ENCODE measurements at places on chromosomes 3 and 15.

GRCh38 chr3:31833391-31834190 is 147.5 kb downstream of the OSBPL10 start:
- no peak for DNase-seq

- peak; percentile 40 for DNase-seq
Observed at GRCh38 chr3:36944641-36945270, at the start of gene TRANK1. TRANK1 (minus strand) TSS chr3:36945054; CDS start chr3:36944809, 245 bp downstream.

DNA sequence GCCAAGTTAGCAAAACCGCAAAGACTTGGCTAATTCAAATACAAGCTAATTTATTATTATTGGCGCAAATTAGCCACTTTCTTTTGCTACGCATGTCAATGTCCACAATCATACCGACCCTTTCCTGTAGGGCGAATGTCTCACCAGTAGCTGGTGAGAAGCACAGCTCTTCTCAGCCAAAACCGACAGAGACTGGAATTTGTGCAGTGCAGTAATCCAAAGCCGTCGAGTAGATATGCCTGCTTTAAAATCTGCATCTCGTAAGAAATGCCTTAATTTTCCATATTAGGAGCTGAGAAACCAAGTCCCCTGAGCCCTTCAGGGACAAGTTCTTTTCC is 614 bp upstream of the MINDY2 start:
- DNase-seq = peak; percentile 78

- no peak for DNase-seq
Observed at GRCh38 chr3:108899530-108899929, 54.1 kb downstream of the GUCA1C start.

GRCh38 chr3:170323331-170323730 is 34.2 kb upstream of the SKIL start:
- DNase-seq = no peak

DNA sequence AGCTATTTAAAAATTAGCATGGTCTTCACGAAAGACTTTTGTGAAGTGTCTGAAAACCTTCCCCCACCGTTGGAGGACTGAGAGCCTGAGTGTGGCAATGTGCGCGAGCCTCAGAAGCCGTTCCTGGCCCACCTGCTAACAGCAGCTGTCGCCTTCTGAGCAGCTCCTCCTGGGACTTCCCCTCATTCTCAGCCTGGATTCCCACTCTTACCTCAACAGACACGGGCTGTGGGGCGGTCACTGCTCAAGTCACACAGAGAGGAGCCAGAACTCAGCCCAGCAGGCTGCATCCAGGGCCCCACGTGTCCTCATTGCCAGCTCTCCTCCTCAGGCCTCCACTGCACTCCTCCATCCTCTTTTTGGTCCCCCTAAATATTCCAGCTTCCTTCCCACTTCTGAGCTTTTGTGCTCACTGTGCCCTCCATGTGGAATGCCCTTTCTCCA is 7.8 kb downstream of the DNASE1L3 start:
- DNase-seq = no peak

DNA sequence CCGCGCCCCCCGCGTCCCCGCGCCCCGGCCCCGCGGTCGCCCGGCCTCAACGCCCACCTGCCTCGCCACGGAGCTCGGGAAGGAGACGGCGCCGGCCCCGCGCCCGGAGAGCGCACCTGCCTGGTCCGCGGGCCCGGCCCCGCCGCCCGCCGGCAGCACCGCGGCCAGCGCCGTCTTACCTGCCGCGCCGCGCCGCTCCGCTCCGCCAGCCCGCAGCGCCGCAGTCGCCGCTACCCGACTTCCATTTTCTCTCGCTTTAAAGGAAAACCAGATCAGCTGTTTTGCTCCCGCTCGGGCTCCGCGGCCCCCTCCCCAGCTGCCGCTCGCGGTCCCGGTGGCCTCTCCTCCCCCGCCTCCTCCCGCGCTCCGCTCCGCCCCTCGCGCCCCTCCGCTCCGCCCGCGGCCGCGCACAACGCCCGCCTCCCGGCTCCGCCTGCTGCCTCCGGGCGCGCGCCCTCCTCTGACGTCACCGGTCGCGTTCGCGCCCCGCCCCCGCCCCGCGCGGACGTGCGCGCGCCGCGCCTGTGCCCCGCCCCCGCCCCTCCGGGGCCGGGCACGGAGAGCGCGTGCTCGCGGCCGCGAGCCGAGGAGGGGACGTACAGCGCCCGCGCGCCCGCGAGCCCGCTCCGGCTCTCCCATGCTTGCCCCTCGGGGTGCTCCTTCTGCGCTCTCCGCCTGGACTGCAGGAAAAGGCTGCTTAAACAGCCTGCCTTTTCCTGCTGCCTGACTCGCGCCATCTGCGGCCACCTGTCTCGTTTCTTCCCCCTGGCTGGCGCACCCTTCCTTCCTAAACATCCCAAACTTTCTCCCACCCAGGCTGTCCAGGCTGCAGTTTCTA is 159.8 kb upstream of the CHRNA7 start:
- DNase-seq = peak; percentile 74

GRCh38 chr15:70604666-70605315 is 158.6 kb downstream of the UACA start:
- DNase-seq = no peak

GRCh38 chr15:93861413-93861812 is 369.9 kb upstream of the MCTP2 start:
- no peak for DNase-seq

GRCh38 chr3:126261037-126261436 is 80.7 kb upstream of the ALDH1L1 start:
- peak; percentile 51 for DNase-seq
